IPS DF 19.7 (cell line): ENCODE measurements at places on chromosomes 5 and 9.

GRCh38 chr5:180799194-180799593 is 3.4 kb downstream of the MGAT1 start:
- DNase-seq: no peak

DNA sequence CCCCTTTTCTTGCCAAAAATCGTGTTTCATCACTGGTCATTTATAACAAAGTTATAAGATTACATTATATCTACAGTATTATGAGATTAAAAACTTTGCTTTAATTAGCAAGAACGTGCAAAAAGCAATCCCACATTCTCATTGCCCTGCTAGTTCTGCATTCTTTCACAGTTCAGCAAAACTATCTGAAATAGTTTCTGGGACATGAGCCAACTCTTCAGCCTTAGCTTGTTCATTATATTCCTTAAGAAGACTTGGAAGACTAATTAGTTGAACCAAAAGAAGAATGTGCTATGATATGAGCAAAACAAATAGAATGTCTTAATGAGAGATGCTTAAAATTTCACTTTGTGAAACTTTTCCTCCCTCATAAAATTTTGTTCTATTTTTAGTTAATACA is 76.7 kb downstream of the ITGA1 start:
- DNase-seq: no peak

- DNase-seq: no peak
These were observed 8.4 kb upstream of the SLC9A3 start for GRCh38 chr5:532521-533242.

DNA sequence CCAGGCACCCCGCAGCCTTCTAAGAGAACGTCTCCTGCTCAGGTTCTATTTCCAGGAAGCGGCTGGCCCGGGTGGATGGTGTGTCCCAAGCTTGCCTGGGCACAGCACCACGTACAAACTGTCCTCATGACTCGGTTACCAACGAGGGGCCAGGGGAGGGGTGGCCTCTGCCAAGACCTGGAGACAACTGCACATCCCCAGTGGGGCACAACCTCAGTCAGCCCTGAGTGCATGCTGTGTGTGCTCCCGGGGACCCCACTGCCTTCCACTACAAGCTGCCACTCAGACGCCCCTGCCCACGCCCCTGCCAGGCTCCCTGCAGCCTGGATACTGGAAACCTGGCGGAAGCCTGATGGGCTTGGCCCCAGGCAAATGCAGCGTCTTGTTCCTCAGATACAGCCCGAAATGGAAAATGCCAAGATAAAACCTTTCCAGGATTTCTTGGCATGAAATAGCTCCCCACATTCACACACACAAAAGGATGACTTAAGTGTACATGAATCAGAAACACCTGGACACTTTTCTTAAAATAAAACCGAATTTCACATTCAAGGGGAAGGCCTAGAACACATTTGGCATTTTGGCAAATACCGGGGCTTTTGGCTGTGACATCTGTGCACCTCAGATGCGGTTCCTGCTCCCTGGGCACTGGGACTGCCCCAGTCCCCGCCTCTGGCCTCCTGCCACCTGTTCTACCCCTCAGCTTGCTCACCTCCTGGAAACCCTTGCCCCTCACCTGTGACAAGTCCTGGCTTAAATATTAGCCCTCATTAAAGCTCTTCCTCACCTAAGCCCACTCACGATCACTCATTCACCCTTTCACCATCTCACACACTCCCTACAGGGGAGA is 62.5 kb downstream of the COL23A1 start:
- DNase-seq: no peak

- DNase-seq: no peak
These were observed 28.4 kb downstream of the SH3GLB2 start for GRCh38 chr9:128999581-129000206.

DNA sequence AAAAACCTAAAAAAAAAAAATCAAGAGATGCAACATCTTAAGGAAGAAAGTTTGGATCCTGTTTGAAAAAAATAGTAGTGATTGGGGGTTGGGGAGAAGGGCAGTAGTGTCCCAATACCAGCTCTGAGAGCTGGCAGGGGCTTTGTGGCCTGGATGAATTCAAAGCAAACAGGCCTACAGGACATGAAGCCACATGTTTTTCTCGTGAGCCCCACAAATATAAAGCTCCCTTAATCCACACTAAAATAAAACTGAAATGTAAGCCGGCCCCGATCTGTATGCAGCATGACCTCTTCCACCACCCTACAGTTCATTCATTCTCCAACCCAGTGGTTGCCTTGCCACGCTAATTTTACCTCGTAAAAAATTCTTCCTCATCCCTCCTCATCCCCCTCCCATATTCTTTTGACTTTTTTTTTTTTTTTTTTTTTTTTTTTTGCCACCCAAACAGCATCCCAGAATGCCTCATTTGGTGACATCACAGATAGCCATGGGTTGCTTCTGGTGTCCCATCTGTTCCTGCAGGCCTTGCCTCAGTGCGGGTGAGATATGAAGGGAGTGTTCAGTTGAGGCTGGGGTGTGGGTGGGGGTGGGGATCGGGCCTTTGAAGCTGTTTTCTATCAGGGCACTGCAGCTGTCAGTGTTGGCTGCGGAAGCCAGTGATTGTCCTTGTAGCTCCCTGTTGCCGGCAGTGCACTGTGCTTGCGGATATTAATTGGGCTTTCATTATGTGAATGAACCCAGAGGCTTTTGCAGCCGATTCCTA is 81.6 kb upstream of the NFIB start:
- no peak for DNase-seq

DNA sequence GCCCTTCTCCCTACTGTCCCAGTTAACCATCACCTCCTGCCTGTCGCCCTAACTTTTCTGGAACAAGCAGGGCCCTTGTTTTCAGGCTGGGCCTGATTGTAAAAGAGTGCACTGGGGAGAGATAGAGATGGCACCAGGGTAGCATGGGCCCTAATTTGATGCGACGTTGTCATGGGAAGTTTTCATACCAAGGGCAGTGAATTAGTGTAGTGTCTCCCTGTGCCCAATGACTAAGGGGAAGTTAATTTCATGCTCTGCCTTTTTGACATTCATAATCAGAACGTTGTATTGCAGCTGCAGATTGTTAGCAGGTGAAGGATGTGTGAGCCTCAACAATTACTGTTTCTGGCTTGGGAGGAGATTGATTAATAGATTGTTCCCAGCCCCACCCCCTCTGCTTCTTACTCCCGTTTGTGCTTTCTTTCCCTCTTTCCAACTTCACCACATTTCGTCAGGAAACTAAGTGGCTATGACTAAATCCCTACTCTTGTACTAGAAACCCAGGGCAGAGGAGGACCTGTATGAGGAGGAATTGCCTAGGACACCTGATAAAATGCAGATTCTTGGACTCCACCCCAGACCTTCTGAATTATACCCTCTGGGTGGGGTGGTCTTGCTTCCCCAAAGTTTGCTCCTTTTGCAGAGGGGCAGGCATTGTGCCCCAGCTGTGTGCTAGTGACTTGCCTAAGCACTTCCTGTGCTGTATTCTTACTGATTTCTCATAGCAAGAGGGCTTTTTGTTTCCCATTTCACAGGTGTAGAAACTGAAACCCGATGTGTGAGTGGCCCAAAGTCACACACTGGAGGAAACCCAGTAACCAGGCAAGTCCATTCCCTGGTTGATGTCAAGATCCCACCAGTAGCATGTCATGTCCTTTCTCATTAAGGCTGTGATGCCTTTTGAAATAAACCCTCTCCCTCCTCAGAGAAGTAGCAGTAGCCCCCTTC is 56.3 kb downstream of the DAB2IP start:
- no peak for DNase-seq

DNA sequence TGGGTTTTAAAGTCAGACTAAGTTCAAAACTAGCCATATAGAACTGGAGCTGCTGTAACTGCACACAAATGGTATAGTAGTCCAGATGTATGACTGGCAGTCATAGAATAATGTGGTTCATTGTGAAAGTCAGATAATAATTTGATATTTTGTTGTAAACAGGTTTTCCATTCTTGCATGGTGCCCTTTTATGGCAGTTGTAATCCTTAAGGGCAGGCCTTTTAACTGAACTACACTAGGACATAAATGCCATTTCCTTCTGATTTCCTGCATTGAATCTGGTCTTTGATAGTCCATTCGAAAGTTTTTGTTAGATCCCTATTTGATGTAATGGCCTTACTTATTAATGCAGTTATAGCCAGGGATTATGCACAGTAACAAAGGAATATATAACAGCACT is 632.6 kb downstream of the PDE4D start:
- DNase-seq: no peak

- no peak for DNase-seq
These were observed 144.1 kb downstream of the EBF1 start for GRCh38 chr5:158955636-158956035.

DNA sequence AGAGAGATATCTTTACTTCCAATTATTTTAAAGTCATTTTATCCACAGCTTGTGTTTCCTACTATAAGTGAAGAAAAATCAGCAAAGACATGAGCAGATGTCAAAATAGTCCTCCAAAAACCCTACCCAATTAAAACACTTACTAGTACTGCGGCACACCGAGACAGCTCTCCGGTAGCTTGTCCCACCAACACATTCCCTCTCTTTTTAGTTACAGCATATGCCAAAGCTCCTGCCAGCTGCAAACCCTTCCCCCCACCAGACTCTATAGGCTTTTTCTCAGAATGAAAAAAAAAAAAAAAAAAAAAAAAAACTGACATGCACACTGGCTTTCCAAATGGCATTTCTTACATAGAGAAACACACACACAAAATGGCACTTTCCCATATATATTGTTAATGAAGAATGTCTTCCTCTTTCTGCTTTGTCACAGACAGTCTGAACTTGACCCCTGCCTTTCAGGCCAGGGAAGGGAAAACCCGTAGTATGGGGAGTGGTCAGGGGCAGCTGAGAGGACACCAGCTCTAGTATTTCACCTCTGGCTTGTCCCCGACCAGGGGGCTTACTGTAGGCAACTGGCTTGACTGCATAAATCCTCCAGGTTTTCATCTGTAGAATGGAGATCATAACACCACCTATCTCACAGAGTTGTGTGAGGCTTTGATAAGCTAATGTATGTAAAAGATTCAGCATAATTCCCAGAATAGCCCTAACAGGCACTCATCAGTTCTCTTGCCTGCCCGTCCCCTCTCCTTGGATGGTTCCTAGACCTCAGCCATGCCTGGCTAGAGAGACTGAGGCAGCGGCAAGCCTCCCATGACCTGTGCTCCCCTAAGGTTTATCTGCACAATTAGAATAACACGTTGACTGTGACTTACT is 233.6 kb downstream of the CRB2 start:
- DNase-seq: no peak

DNA sequence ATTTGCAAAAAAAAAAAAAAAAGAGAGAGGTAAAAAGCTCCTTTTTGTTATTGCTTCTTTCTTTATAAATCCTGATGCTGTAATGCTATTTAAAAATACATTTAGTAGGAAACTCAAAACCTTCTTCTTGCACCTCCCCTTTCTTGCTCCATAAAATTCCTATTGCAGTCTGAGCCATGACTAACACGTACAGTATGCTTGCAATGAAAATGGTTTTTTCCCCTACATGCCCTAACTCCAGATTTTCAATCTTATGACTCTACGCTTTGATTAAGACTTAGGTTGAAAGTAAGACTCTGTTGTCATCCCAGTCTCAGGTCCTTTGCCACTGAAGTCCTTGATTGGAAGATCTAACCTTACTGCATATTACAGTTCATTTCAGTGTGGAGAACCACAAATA is 23.9 kb downstream of the FGF10 start:
- DNase-seq: no peak

DNA sequence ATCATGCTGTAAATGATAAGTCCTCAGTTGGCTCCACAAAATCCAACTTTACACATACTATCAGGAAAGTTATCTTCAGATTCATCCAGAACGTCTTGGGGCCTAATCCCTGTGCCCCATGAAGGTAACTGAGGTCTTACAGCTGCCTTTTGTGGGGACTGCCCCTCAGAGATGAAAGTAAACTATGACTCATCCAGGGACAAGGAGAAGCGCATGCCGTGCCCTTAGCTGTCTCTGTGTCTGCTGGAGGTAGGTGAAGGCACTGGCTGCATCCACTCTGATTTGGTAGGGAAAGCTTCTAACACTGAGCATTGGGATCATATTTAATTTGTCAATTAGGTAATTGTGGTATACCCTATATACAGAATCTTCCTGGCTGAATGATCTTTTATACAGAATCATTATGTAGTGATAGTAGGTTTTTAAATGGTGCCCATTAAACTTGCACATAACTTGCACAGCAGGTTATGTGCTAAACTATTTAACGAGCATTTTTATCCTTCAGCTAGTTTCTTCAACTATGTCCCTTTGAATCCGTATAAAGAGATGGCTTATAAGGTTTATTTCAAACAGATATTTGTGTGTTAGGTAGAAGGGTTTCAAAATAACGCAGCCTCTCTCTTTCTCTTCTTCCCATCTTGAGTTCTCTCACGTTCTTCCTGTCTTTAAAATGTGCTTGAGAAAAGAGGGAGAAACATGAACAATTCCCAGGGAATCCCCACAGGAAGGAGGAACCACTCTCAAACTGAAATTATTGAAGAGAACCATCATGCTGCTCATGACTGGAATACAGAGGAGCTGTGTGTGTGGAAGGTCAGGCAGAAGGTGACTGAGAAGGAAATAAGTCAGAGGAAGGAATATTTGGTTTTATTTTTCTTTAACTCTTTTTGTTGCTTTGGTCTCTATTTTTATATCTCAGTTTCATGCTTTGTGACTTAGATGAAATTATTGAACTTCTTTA is 250.9 kb downstream of the CD180 start:
- no peak for DNase-seq

DNA sequence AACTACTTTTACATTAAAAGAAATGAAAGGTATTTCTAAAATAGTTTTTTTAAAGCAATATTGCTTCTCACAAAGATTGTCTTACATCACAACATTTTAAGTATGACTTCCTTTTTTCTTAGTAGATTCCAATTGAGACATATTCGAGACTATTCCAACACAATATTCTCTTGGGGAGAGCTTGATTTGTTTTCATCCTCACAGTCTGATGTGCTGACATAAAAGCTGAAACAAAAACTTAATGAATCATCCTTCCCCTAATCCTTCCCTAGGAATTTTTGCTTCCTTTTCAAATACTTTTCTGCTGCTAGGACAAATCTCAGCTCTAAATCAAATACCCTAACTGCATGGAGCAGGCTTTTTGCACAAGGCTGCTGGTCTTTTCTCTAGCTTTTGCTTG is 245.8 kb upstream of the MAP3K1 start:
- DNase-seq: no peak

- DNase-seq: no peak
These were observed 183.2 kb upstream of the MAP3K1 start for GRCh38 chr5:56632199-56632598.

DNA sequence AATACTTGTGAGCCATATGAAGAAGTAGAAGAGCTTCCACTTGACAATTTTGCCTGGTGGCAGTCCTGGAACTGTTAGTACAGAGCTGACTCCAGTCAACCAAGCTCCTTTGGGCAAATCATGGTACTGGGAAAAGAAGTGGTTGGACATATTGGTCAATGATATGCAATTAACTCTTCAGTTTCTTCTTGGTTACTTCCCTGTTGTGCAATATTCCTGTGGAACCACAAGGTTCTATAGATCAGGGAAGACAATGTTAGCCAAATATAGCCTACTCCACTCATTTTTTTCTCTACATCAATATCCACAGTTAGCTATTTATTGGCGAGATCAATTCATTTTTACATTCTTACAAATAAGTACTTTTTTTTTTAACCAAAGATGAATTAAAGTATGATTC is 14.4 kb upstream of the GDA start:
- DNase-seq: no peak

GRCh38 chr5:18003784-18004183 is 369.5 kb downstream of the TAF11L14 start:
- no peak for DNase-seq

- no peak for DNase-seq
These were observed 9.7 kb upstream of the C9orf152 start for GRCh38 chr9:110217656-110218099.

GRCh38 chr5:130708754-130709153 is 456.3 kb downstream of the HINT1 start:
- no peak for DNase-seq

GRCh38 chr5:167553511-167553910 is 737.9 kb upstream of the WWC1 start:
- no peak for DNase-seq
